ENCODE measurements at places on chromosomes 1 and 21.

- DNase-seq = no peak
Observed at GRCh38 chr1:109930252-109930993, 19.8 kb downstream of the CSF1 start.

DNA sequence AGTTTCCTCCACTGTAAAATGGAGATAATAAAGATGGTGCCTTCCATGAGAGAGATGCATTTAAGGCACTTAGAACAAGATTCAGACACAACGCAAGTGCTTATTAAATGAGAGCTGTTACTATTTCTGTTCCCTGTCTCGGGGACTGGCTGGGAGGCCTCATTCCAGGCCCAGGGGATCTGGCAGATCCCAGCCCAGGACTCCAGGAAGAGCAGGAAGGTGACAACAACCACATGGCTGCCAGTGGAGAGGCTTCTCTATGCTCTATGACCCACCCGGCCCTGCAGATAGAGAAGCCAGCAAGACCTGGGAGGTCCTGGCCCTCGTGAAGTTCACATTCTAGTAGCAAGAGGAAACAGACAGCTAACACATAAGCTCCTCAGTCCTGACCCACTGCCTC, 175.5 kb downstream of the ACTL8 start:
- DNase-seq = no peak

- DNase-seq = no peak
Observed at GRCh38 chr1:53959664-53960250, 13.6 kb downstream of the LRRC42 start.

GRCh38 chr1:209600541-209600940, 17.0 kb downstream of the CAMK1G start:
- DNase-seq = no peak

GRCh38 chr1:143680304-143680703, 291.5 kb downstream of the FAM72C start:
- DNase-seq = no peak

DNA sequence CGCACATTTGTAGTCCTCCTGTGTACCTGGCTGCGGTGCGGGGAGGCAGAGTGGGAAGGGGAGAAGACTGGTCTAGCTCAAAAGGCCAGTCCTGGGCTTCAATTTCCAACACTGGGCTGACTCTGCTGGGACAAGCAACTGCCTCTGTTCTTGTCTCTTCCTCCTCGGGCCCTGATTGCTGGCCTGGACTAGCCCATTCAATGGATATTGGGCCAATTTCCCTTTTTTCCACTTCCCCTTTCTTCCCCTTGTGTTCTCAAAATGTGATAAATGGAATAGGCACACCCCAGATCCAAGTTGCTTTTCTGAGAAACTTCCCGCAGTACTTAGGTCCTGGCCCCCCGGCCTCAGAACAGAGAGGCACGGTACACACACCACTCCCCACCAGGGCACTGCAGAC, 48.2 kb downstream of the SPSB1 start:
- DNase-seq = no peak

- no peak for DNase-seq
Observed at GRCh38 chr21:46203203-46203600, 18.9 kb upstream of the SPATC1L start.

DNA sequence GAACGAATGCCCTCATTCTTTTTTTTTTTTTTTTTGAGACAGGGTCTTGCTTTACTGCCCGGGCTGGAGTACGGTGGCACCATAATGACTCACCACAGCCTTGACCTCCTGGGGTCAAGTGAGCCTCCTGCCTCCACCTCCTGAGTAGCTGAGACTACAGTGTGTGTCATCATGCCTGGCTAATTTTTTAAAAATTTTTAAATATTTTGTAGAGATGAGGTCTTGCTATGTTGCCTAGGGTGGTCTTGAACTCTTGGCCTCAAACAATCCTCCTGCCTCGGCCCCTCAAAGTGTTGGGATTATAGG, 69.4 kb downstream of the ALG14 start:
- no peak for DNase-seq

DNA sequence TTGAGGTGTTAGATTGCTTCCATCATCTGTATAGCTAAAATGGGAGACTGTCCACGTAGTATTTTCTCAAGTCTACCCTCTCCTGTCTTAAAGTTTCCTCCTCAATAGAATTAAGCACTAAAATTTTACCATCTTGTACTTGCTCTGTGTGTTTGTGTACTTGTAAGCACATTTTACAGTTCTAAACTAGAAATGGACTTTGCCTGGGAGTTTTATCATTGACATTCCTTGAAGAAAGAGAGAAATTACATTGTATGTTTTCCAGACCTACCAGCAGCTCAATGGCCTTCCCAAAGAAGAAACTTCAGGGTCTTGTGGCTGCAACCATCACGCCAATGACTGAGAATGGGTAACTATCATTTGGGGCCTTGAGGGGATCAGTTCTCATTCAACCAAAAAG, 4.5 kb downstream of the NPL start:
- DNase-seq = no peak

GRCh38 chr21:42118901-42119300, 47.8 kb downstream of the UMODL1 start:
- DNase-seq = no peak

DNA sequence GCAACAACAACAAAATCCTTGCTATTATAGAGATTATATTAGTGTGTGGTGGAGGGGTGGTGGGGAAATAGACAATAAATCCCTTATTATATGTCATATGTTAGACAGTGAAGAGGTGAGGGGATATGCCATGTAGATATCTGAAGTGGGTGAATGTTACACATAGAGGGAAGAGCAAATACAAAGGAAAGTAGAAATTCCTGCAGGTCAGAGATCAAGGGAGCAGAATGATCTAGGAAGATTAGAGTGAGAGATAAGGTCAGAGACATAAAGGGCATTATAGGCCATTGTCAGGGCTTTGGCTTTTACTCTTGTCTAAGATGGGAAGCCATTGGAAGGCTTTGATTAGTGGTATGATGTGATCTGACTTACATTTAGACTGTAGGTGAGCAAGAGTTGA, 38.5 kb downstream of the PRKAA2 start:
- DNase-seq = no peak

GRCh38 chr1:11767922-11768704, 6.1 kb downstream of the C1orf167 start:
- no peak for DNase-seq

- DNase-seq = no peak
Observed at GRCh38 chr1:74463333-74463988, 49.0 kb downstream of the LRRC53 start.

GRCh38 chr1:14180738-14181137, 417.7 kb upstream of the KAZN start:
- DNase-seq = no peak

DNA sequence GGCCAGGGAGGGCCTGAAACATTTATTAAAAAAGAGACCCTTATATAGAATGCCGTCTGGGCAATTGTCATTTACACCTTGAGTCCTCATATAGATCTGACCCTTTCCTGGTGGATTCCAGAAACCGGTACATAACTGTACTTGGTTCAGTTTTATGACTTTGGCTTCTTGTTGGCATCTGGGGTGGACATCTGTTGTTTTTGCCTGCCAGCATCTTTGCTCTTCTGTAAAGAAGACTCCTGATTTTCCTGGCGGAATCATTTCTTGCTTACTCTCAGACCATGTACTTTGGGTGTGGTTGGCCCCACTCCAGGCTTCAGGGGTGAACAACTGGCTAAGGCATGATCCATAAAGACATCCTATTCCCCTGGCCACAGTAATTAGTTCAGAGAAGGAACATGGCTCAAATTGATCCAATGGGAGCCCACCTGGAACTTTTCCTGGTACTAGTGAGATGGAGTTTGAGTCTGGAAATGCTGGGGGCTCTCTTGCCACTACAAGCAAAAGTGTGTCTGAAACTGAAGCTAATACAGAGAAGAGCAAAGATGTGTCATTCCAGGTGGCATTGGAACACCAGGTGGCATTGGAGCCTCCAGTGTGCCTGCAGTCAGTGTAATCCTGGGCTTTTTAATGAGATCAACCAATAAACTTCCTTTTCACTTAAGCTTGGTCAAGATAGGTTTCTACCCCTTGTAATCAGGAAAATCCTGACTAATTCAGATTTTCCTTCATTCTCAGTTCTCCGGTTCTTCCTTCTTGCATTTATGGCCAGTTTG, 332.5 kb upstream of the CAMK1G start:
- DNase-seq = no peak

DNA sequence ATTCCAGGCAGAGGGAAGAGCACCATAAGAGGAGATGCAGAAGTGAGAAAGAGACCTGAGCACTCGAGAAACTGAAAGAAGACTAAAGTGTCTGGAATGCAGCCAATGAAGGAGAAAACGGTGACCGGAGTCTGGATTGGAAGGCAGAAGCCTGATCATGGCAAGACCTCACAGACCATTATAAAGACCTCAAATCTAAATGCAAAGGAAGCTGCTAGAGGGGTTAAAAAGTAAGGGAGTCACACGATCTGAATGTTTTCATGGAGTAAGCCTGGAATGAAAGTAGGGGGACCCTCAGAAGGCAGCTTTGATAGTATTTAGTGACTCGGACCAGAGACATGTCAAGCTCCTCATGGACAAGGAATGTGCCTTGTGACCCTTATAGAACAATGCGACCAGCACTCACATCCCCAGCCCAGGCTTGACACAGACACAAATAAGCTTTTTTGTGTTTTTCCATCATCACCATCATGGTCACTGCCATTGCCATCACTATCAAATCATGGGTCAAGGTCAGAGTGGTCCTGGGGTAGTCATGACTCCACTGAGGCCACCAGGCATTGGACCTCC, 183.6 kb downstream of the SEC16B start:
- DNase-seq = no peak

DNA sequence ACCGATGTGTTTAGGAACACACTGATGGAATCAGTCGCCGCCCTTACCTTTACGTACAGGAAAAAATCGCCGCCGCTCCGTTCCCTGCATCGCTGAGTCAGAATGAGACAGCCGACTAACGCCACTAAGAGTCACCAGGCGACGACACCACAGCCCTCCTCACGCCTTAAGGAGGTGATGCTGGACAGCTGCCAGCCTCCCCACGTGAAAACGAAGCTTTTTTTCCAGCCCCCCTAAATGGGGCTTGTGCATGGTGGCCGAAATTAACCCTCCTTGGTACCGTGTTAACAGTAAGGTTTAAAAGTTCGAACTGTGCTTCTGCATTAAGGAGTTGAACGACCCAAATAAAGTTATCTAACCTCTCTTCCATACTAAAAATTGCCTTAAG, 511 bp downstream of the DNTTIP2 start:
- no peak for DNase-seq

DNA sequence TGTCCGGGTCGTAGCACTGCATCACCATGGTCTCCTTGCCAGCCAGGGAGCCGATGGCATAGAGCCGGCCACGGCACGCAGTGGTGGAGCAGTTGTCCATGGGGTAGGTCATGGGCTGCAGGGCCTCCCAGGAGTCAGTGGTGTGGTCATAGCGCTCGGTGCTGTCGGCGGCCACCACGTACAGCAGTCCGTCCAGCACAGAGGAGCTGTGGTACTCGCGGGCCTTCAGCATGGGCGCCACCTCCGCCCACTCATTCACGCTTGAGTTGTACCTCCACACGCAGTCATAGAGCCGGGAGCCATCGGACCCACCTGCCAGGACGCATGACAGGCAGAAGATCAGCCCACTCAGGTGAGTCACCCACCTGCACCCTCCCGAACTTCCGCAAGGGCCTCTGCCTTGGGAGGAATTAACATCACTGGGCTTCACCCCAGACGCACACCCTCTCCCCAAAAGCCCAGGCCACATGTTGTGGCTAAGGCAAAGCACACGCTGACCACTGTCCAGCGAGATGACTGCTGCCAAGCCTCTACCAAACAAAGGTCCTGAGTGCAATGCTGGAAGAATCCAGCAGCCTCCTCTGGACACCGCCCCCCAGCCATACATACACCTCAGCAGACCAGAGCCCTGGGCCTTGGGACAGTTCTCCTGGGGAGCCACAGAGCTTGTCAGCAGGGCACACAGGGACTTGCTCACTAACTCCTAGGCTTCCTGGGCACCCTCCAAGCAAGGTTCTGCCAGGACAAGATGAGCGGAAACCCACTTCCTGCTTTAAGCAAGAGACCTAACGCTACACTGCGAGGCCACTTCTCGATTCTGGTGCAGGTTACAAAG, 3.3 kb downstream of the KLHL21 start:
- DNase-seq = no peak

GRCh38 chr1:210516697-210517459, 188.2 kb downstream of the HHAT start:
- DNase-seq = no peak

- DNase-seq = no peak
Observed at GRCh38 chr1:246279402-246279801, 227.7 kb downstream of the SMYD3 start.

DNA sequence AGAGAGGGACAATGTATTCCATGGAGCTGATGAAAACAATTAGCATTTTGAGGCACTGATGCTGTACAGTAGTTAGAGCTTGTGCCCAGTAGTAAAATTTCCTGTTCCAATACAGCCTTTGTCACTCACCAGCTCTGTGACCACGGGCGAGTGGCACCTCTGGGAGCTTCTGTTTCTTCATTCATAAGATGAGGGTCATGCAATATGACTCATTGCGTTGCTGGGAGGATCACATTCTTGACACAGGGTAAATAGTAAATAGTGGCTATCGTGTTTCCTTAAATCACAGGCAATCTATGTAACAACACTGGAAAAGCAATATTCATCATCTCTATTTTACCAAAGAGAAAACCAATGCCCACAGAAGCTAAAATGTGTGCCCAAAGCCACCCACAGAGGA, 4.5 kb upstream of the LRRC52 start:
- DNase-seq = no peak

GRCh38 chr1:62286786-62287224, 32.4 kb downstream of the KANK4 start:
- peak; percentile 46 for DNase-seq

GRCh38 chr1:197663162-197663953, 111.9 kb downstream of the DENND1B start:
- DNase-seq = no peak

Measured in NCI-H2081 treated with DMSO at 0.1 percent for 48 hours (cell line).